ENCODE measurements at places on chromosomes 2 and 18.

GRCh38 chr2:128282246-128282975 is 36.3 kb downstream of the HS6ST1 start:
- no peak for DNase-seq

DNA sequence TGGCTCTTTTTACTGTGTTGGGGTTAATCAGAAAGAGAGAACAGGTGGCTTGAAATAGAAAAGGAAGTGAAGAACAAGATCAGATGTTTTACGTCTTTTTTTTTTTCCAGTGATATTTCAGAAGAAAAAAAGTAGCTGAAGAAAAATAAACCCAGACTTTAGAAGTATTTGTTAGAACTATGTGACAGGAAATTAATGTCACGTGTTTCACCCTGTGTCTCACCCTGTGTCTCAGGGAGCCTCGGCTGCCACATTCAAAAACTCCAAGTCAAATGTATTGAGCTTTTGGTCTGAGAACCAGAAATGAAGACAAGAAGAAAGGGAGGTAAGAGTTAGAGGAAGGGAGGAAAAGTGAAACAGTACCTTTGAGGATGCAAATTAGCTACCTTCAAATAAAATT is 38.0 kb downstream of the AKAIN1 start:
- DNase-seq: no peak

GRCh38 chr2:183996825-183997793 is 601.2 kb upstream of the ZNF804A start:
- DNase-seq: no peak

- no peak for DNase-seq
Measured at GRCh38 chr2:189515264-189515663, 65.3 kb downstream of the SLC40A1 start.

GRCh38 chr2:180705122-180705521 is 275.3 kb upstream of the UBE2E3 start:
- no peak for DNase-seq

DNA sequence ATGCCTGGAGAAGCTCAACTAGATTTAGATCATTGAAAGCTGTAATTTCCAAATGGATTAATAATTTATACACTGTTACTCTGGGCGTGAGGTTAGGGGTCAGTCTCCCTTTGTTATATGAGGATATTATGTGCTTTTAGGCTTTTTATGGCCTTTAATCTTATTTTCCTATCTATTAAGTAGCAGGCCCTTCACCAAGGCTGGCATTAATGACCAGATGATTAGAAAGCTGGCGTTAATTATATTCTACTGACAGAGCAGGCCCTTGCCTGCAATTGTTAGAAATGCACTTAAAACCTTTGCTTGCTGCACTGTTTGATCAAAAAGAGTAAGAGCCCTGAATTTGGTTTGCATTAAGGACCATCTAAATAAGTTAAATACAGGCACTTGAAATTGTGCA is 75.3 kb downstream of the EPAS1 start:
- DNase-seq: no peak

- peak; percentile 31 for DNase-seq
Measured at GRCh38 chr18:33576999-33577646, 896 bp upstream of the ASXL3 start.

DNA sequence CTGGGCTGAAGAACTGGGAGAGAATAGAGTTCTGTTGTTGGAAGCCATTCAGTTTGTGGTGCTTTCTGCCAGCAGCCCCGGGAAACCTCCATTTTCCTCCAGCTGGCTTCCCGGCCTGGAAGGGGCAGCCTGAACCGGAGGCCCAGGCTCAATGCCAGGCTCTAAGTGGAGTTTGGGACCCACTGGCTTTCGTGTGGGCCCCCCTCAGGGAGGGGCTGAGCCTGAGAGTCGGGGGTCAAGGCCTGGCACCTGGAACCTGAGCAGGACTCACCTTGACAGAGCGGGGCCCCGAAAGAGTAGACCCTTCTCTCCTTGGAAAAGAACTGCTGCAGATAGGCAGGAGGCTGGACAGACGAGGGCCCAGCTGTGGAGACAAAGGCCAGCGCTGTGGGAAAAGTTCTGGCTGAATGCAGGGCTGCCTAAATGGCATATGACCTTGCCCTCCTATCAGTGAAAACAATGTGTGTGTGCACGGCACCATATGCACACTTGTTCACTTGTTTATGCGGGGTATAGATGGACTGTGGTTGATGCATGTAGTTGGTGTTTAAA is 34.8 kb upstream of the ASB18 start:
- DNase-seq: no peak

DNA sequence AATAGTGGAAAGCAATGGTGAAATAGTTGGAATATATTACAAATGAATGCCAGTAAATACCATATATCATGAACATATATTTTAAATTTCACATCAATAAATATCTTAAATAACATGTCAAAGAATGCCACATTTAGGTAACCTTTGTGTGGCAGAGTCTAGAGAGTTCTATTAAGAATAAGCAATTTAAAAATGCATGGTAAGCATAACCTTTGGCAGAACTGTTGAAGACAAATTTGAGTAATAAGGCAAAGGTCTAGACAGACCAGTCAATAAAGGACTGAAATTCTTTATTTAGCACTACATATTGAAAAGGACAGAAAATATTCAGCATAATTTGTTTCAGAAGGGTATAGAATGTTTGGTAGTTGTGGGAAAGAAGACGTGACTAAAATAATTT is 1417.0 kb downstream of the SUCLG1 start:
- DNase-seq: no peak

DNA sequence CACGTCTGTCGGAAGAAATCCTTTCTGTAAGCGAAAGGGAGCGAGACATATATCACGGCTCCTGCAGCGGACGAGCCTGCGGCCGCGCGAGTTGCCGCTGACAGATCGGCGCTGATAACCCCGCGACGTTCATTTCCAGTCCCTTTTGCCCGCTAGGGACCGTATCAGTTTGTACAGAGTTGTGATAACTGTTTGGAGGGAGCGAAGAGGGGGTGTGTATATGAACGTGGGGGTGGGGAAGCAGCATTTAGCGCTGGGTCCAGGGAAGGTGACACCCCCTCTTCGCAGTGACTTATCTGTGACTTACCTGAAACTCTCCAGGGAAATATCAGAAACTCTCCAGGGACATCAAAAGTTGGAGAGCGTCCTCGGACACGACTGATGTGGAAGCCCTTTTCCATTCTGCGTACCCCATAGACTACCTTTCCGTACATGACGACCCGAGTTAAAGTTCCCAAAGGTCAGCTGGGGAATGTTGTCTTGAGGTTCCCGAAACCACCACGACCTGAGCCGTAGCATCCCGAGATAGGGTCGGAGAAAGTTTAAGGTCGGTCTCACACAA is 948 bp upstream of the GATA6 start:
- peak; percentile 59 for DNase-seq

DNA sequence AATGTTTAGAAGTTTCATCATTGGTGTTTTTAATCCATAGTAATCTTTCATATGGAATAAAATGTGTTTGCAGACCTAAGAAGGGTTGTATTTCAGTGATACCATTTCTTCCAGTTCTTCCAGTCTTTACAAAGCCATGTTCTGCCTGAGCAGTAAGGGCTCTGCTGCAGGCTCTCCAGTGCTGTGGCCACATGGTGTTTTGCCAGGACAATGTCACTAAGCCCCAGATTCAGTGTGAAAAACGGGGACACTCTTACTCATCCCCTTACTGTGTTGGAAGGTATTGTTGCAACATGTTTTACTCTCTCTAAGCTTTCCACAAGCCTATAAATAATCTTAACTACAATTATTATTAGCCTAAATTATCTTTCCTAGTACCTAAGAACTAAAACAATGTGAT is 481.4 kb upstream of the CDH7 start:
- no peak for DNase-seq

DNA sequence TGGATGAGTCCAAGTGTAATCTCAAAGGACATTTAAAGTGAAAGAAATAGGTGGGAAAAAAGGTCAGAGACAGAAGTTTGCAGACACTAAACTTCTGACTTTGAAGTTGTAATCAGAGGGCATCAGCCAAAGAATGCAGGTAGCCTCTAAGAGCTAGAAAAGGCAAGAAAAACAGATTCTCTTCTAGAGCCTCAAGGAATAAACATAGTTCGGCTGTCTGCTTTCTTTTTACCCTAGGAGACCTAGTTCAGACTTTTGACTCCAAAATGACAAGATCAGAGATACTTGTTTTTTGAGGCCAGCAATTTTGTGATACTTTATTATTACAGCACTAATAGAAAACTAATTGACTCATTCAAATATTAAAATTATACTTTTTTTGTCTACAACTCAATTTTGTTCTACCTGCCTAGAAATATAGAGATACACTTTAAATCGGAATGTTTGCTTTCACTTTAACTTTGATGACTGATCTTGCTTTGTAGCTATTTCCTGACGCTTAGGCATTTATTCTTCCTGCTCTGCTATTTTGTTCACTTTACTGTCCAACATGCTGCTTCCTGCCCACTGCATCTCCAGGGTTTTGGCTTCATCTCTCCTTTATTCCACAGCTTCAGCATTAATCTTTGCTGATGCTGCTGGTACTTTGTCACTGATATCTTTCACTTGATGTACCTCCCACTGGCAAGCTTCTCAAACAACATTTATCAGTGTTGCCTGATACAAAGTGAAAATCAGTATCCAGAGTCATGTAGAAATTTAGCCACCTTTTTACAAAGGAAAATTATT is 272.5 kb downstream of the DSEL start:
- DNase-seq: no peak

DNA sequence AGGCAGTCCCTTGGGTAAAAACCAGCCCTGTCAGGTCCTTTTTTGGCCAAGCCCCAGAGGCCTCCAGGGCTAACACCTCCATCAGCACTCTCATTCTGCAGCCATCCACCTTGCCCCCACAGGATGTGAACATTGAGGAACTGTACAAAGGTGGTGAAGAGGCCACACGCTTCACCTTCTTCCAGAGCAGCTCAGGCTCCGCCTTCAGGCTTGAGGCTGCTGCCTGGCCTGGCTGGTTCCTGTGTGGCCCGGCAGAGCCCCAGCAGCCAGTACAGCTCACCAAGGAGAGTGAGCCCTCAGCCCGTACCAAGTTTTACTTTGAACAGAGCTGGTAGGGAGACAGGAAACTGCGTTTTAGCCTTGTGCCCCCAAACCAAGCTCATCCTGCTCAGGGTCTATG is 7.3 kb downstream of the IL1F10 start:
- no peak for DNase-seq

- peak; percentile 57 for DNase-seq
Measured at GRCh38 chr2:38465789-38466127, 88.7 kb upstream of the ATL2 start.

GRCh38 chr18:45521777-45522176 is 93.5 kb upstream of the SLC14A2 start:
- DNase-seq: no peak

DNA sequence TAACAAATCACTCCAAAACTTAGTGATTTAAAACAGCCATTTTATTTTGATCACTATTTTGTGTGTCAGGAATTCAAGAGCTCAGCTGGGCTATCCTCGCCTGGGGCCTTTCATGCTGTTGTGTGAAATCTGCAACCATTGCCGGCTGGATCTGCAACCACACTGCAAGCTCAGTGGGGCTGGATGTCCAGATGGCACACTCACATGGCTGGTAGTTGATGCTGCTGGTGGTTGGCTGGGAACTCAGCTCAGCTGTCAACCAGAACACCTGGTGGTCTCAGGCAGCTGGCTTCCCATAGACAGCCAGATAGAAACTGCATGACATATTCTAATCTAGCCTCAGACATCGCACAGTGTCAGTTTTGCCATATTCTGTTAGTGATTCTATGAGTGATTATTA is 30.6 kb upstream of the AP1S3 start:
- DNase-seq: no peak

- DNase-seq: peak; percentile 26
Measured at GRCh38 chr2:28358668-28359201, 33.9 kb upstream of the FOSL2 start.

DNA sequence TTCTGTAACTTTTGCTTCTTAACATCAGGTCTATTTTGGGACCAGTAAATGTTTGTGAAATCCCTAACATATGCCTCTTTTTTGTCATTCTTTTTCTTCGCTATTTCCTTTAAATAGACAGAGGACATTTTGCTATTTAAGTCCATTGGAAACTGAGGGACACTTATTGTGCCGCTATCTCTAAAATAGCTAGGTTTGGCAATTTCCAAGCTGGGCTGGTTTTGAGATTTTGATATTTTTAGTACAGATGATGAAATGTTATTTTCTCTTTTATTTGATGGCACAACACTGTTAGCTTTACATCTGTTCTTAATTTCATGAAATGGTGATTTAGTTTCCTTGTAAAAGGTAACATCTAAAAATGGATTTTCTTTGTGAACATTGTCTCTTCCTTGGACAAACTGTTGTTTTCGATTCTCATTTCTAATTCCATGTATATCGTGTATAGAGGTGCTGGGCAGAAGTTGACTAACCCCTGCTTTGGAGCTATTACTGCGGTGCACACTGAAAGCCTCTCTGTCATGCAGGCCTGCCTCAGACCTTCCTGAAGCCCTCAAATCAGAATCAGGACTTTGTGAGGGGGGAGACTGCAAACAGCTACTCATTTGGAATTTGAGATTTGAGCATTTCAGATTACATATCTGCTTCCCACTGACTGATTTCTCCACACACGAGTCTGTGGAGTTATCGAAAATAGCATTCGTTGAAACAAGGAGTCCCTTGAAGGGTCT is 594 bp downstream of the RAD51AP2 start:
- no peak for DNase-seq

- DNase-seq: no peak
Measured at GRCh38 chr2:239445771-239446524, 45.1 kb upstream of the HDAC4 start.
